ENCODE measurements at places on chromosomes 12 and 14.

DNA sequence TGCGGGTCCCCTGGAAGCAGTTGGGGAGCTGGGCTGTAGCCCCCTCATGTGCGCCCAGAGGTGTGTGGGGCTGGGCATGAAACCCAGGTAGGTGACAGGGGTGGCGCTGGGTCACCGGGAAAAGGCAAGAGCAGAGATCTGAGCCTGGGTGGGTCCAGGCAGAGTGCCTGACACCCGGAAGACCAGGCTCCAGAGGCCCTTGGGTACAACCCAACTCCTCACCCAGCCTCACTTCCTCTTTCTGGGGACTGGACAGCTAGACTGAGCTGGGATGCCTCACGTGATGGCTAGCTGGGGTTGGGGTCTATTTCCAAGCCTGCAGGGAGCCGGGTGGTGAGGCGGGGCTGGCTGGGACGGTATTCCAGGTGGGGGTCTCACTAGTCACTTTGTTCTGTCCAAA is 16.3 kb upstream of the CYP46A1 start:
- DNase-seq, result no peak

GRCh38 chr12:111998015-111998414 is 14.9 kb downstream of the TMEM116 start:
- no peak for DNase-seq

DNA sequence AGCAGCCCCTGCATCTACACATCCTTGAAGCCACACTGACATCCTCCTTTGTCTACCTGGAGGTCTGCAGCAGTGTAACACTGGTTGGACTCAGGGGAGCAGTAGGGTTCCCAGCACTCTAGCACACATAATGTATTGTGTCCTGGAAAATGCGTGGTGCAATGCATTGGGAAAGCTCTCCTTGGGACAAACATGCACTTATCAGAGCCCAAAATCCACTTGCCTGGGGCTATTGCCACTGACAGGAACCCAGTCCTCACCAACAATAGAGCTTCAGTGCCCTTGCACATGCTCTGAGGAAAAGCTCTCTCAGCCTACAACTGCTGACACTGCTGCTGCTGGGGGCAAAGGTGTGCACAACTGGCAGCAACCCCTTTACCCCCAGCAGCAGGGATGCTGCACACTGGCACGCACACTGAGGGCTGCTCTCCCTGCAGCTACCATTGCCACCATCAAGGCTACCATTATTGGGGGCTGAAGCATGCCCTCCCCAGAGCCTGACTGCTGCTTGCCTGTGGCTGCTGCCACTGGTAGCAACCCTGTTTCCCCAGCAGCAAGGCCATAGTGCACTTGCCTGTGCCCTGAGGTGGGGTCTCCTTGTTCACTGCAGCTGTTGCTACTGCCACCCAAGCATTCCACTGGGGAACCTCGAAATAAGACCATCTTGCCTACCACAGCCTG is 221.9 kb downstream of the SLC38A4 start:
- no peak for DNase-seq

- DNase-seq, result no peak
These were observed 22.2 kb downstream of the FCF1 start for GRCh38 chr14:74735125-74735524.

DNA sequence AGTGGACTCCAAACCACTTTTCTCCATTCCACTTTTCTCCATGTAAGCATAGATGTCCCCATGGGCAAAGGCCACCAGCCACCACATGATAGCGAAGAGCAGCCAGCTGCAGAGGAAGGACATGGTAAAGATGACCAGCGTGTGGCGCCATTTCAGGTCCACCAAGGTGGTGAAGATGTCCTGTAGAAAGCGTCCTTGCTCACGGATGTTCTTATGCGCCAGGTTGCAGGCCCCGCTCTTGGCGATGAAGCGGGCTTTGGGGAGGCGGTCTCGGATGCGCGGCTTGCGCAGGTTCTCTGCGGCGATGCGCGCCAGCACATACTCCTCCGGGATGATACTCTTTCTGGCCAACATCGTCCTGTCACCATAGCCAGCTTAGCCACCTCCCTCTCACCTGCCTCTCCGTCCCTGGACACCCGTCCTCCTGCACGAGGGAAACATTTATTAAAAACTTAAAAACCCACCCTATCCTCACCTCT is 1.2 kb downstream of the KCNJ8 start:
- no peak for DNase-seq

GRCh38 chr14:33457617-33458016 is 493.3 kb downstream of the EGLN3 start:
- DNase-seq, result no peak

DNA sequence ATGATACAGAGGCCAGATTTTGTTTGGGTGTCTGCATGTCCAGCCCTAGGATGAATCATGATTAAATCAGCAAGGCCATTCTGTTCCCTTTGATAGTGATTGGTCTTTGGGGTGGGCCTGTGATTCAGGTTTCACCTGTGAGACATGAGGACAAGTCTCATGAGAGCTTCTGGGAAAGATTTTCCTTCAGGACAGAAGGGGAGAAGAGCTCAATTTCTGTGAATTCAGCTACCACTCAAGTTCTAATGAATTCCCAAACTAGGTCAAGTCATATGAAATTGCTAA is 73.4 kb downstream of the ZNF664 start:
- DNase-seq, result no peak

DNA sequence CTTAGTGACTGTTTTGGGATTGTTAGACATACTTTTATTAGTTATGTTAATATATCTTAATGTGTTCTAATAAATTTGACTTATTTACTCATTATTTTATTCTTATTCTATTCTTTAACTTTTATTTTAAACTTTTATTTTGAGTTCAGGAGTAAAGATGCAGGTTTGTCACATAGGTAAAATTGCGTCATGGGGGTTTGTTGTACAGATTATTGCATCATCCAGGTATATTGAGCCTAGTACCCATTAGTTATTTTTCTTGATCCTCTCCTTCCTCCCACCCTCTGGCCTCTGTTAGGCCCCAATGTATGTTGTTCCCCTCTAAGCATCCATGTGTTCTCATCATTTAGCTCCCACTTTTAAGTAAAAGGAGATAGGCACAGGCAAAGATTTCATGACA is 495.5 kb downstream of the MDGA2 start:
- DNase-seq, result no peak

DNA sequence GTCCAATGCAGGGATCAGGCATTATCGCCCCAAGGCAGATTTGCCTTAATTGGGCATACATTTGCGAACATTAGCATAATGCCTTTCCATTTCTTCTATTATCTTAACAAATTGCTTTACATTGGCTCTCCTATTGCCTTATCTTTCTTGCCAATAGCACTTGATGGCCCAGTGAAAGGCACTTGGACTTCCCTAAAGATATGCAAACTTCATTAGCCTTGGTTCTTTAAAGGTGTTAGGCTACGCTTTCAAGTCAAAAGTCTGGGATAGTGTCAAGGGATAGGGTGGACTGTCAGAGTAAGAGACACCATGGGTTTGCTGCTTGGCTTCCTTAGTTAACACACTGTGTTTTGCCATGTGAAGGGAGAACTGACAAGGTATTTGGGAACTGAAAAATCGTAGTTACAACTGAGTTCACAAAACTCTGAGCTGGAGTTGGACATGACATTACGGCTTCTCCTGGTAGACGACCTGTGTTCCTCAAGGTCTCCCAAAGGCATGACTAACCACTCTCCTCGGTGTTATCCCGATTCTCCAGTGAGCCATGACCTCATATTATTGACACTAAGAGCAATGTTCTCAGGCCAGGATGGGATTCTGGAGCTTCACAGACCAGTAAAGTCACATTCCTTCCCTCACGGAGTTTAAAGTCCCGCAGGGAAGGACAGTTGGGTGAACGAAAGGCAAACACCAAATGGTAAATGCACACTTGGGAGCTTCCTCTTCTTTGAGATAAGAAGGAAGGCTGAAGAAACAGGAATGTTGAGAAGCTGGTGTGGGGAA is 65.2 kb downstream of the TBC1D30 start:
- no peak for DNase-seq

DNA sequence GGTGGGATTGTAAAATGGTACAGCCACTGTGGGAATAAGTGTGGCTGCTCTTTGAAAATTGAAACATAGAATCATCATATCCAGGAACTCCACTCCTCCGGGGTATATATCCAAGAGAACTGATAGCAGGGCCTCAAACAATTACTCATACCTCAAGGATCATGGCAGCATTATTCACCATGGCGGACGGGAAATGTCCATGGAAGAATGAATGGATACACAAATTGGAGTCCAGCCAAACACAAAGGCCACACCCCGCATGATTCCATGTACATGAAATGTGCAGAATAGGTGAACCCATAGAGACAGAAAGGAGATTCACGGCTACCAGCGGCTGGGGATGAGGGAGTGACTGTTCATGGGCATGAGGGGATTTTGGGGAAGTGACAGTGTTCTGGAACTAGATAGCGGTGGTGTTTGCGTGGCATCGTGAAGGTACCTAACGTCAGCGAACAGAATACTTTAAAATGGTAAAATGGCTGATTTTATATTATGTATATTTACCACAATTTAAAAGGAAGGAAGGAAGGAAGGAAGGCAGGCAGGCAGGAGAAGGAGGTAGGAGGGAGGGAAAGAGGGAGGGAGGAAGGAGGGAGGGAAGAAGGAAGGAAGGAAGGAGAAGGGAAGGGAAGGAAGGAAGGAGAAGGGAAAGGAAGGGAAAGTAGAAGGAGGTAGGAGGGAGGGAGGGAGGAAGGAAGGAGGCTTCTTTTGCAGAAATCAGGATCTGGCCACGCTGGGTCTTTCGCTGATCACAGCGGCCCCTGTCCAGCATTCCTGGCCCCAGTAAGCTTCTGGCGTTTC is 14.1 kb upstream of the NCOR2 start:
- no peak for DNase-seq

- DNase-seq, result no peak
These were observed 1.4 kb upstream of the PHC1 start for GRCh38 chr12:8912914-8913313.
